CD4-positive, alpha-beta T cell treated with Interleukin-4 for 1 hour (primary cell): ENCODE measurements at places on chromosomes 3 and 15.
A peak's percentile ranks its signal among the peaks of the same experiment; 100 is the strongest.

DNA sequence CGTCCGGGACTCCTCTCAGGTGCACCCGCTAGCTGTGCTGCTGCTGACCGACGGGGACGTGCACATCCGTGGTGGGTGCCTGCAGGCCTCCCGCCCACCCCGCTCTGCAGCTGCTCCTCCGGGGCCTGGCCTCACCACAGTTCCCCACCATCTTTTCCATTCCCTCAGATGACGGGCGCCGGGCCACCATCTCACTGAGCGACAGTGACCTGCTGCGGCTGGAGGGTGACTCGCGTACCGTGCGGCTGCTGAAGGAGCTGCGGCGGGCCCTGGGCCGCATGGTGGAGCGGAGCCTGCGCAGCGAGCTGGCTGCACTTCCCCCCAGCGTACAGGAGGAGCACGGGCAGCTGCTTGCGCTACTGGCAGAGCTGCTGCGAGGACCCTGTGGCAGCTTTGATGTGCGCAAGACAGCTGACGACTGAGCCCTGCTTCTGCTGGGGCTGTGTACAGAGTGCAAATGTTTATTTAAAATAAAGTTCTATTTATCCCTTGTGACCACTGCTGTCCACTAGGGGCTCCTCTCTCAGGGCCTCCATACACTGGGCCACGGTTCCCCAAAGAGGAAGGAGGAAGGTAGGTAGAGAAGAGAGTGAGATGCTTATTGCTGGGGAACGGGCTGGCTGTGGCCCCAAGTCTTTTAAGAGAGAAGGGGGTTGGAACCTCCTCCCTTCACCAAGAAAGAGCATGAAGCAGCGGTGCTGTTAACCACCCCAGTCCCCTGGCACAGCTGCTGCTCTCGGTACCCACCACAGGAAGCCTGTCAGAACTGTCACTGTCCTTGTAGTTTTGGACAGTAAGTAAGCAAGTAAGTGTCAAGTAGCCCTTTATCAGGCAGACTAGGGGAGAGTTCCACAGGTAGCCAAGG, 47.0 kb downstream of the DHX30 start:
- no peak for DNase-seq

DNA sequence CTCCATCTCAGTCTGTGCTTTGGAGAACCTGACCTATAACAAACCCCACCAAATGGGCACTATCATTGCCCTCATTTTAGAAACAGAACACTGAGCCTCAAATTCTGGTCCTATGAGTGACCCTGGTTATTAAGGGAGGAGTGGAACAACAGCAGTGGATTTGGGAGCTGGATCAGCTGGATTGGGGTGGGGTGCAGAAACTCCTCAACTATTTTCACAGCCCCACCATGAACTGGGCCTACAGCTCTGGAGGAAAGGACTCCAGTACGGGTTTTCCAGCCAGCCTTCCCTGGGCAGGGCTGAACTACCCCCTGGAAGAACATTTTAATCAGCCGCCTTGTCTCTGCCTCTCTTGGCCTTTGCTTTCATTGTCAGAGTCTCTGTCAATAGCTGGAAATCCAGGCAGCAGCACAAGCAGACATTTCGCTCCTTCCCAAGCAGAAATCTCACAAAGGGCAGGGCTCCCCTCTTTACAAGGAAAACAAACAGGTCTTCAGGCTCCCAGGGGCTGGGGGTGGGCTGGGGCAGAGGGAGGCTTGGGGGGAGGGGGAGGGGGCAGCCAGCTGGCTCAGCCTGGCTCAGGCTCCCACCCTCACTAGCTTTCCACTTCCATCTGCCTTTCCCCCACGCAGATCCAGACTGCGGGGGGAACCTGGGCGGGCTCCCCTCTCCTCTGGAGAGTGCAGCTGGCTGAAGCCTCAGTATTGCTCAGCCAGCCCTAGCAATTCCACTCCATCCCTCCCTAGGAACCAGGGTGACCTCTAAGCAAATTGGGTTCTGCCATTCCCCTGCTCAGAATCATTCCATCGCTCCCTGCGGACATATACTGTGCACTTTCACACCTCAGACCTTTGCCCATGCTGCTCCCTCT, 13.7 kb upstream of the TLE3 start:
- no peak for DNase-seq

- no peak for DNase-seq
These were observed 67.6 kb upstream of the CTDSPL start for GRCh38 chr3:37793889-37794591.

DNA sequence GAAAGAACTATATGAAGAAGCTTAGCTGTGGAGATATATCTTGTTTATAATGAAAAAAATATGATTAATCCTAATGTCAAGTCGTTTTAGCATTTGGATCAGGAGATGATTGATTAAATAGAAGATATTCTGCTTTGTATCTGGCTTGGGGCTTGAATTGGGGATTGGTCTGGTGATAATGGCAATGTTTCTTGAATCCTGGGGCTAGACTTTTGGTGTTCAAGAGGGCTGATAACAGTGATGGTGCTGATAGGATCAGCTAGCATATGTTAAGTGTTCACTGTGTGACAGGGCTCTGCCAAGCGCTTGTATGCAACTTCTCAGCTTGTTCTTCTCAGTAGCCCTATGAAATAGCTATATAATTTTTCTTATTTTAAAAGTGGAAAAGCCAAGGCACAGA, 20.2 kb downstream of the CNOT10 start:
- no peak for DNase-seq

DNA sequence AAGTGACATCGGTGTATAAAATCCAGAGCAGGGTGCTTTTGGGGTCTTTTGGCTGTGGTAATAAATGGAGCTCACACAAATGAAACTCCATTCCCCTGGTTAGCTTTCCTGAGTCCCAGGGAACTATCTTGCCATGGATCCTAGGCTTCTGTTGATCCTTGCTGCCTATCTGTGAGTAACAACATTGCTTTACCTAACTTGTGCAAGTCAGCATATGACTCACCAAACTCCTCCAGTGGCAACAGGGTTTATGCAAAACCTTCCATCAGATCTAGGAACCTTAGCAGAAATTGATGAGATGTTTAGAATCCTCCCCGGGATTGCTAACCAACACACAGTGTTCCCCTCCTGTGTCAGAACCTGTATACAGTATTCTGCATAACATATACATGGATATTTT, 105.4 kb downstream of the SCAPER start:
- no peak for DNase-seq

GRCh38 chr15:88322461-88322860, 65.9 kb upstream of the NTRK3 start:
- no peak for DNase-seq

DNA sequence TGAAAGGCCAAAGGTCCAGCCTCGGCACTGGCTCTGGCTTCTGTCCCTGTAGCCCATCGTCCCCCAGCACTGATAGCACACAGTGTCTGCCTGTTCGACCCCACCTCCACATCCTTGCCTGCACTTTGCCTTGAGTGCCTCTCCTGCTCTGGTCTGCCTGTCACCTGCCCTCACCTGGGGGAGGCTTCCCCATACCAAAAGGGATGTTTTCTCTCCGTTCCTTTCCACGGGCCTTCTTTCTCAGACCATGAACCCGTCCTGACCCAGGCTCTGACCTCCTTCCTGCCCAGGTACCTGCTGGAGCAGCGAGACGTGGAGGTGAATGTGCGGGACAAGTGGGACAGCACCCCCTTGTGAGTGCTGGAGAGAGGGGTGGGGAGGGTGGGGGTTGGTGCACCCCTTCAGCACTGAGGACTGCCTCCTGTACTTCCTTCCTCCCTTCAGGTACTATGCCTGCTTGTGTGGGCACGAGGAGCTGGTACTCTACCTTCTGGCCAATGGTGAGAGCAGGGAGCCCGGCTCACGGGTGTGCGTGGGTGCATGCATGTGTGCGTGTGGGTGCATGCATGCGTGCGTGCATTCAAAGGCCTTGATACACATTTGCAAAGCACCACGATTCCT, 1.5 kb downstream of the ABTB1 start:
- peak; percentile 8 for DNase-seq

GRCh38 chr15:70361891-70362290, 264.2 kb upstream of the TLE3 start:
- DNase-seq, result no peak
